GM04504 (cell line): ENCODE measurements at places on chromosomes 16 and 17.

DNA sequence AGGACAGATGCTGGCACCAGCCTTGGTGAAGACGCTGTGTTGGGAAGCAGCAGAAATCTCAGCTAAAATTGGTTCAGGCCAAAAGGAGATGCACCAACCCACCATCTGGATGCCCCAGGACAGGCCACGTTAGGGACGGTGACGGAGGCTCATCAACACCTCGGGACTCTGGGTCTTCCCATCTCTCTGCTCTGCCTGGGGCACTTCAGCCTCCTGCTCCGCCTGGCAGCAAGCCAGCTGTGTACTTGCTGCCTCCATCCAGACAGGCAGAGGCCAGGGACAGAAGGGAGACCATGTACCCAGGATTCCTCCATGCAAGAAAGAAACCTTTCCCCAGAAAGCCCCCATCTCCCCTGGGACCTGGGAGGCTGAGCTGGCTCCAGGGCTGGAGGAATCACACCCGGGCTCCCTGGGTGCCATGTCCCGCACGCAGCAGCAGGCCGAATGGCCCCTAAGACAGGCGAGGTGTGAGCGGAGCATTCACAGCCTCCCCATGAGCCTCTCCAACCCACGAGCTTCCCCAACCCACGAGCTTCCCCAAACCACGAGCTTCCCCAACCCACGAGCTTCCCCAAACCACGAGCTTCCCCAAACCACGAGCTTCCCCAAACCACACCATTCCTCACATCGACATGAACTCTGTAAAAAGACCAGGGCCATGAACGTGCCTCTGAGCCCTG lies 274.5 kb downstream of the C16orf95 start:
- no peak for DNase-seq

GRCh38 chr17:60526726-60527125 lies 684 bp upstream of the APPBP2 start:
- DNase-seq, result no peak

- no peak for DNase-seq
These were observed 1.1 kb downstream of the METTL16 start for GRCh38 chr17:2510559-2510958.

DNA sequence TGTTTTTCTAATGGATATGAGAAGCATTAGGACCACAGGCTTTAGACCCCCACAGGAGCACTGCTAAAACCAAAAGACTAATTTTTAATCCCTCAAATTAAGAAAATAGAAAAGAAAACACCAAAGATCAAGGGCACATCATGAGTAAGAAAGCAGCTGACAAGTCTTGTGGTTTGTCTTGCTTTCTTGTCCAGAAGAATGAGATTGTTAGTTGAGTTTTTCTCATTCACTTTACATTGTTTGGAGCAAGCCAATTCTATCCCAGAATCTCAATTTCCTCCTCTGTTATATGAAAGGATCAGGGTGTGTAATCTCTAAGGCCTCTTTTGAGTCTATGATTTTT lies 899.0 kb downstream of the KCNJ2 start:
- DNase-seq, result no peak

DNA sequence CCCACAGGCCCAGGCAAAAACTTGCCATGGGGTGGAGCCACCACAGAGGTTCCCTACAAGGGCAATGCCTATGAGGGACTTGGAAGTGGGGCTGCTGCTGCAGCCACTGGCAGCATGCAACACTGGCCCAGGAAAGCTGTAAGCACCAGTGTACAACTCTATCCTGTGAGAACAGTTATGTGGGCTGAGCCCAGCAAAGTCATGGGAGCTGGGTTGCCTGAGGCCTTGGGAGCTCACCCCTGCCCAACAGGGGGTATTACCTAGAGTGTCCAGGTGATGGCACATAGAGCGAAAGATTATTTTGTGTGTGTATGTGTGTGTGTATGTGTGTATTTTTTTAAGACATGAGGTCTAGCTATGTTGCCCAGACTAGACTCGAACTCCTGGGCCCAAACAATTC lies 57.0 kb downstream of the TANC2 start:
- no peak for DNase-seq

DNA sequence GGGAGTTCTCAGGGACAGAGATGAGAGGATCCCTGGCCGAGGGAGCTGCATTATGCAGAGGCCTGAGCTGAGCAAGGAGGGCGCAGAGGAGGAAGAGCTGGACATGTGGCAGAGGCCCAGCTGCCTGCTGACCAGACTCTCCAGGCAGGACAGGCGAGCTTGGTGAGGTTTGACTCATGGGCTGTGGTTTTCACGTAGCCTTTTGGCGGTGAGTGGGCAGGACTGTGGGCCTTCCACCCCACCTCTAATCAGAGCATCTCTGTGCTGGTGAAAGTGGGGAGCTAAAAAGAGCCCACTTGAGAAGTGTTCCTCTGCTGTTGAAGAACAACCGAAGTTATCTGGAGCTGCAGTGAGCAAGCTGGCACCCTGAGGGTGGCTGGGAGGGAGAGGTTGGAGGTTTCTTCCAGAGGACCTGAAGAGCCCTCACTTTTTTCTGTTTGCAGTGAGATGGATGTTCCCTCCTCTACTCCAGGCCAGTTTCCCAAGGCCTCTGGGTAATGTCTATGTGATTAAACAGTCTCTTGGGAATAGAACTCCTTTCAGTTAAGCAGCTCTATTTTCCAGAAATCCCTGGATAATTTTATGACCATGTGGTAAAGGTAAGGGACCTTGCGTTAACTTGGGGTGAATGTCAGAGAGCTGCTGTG lies 11.9 kb downstream of the EPN2 start:
- DNase-seq, result peak; percentile 78

GRCh38 chr17:15398736-15399331 lies 57.4 kb upstream of the TEKT3 start:
- DNase-seq, result no peak

DNA sequence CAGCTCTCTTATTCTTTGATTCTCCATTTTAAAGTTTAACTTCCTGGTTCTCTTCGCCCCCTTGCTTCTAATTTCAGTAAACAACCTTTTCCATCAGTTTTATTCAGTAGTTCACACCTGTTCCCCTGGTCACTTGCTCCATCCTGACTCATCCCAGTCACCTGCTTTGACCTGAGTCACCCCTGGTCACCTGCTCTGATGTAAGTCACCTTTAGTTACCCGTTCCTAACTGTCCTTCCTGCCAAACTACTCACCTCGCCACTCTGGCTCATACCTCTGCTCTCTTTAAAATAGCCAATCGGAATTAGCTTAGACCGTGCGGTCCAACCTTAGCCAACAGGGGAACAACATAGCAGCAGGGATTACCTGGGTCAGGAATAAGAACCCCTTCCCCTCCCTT lies 4.7 kb upstream of the NLRC5 start:
- no peak for DNase-seq

- DNase-seq, result no peak
These were observed 125.2 kb upstream of the SOX9 start for GRCh38 chr17:71995590-71995989.
